ENCODE measurements at places on chromosomes 7 and 10. TPM values are rescaled to one million over a fixed set of nuclear protein-coding genes. Genes with fewer than 3 reads are reported as not detected.
A peak's percentile ranks its signal among the peaks of the same experiment; 100 is the strongest.

- no peak for DNase-seq
Observed at GRCh38 chr10:36007369-36007768, 365.3 kb upstream of the FZD8 start.

DNA sequence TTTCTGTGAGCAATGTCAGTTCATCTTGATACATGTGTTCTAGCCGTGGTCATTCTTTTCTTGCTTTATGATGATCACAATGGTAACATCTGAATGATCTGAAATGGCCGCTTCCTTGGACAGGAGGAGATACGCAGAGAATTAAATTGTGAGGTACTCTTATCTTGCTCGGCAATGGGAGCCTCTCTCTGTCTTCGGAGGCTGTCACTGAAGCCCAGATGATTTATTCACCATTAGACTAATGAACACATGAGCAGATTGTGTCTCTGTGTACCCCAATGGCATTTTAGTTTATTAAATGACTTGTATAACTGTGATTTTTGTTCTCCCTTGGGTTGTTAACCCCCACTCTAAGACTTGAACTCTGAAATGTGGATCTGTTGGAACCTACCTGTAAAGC is 38.6 kb downstream of the RBM33 start:
- no peak for DNase-seq

DNA sequence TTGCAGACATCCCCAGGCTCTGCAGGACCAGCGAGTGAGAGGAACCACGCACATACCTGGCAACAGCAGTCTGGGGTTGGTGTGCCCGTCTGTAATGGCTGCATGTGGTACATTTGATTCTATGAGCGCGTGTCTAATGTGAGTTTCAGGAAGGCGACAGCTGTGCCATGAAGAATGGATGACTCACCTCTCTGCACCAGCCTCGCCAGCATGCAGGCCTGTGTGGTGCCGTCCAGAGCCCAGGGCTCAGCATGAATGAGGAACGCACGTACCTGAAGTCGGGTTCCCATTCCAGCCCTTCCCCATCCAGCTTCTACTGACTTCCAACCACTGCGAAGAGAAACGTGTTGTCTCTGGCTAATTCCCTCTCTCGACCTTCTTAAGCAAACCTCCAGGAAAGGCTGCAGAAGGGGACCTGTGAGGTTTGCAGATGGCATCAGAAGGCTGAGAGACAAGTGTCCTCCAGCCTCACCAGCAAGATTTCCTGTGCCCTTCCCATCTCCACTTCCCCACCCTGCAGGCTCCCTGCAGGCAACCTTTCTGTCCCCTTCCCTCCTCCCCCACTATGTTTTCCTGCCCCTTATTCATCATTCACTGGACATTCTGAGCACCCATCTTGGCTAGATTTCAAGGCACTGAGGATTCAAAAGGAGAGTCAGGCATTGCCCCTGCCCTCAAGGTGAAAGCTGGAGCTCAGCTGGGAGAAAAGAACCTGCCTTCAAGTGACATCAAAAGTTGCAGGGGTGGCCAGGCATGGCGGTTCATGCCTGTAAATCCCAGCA is 54.3 kb downstream of the ASB13 start:
- no peak for DNase-seq

DNA sequence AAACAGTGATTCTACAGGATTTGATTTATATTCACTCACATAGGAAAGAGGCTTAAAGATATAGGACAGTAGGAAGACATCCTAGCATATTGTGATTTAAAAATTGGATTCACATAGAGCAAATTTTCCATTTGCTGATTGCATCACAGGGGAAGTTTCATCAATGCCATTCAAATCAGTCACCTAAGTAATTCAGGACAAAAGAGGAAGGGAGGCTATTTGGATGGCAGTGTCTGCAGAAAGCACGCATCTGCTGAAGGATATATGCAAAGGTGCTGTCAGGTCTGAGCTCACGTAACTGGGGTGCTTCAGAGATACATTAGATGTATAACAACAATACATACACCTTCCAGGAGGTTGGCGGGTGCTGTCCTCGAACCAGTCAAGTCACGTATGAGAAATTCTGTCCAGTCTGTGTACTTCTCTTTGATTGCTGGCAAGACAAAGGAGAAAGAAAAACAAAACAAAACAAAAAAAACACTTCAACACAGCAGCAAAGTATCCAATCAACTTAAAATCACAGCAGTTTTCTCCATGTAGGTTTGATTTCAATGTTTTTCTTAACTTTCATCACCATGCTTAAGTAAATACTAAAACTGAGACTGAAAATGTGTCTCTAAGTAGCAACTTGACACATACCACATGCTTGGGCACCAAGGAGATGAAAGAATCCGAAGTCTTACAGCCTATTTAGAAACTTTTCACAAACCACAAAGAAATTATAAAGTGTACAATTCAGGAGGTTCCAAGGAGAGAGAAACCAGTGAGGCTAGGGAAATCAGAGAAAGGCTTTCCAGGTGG is 125.1 kb downstream of the SFMBT2 start:
- no peak for DNase-seq

Gene OPN1SW
- total RNA-seq, result not detected

Gene PLAC9
- 16.7 TPM for total RNA-seq

DNA sequence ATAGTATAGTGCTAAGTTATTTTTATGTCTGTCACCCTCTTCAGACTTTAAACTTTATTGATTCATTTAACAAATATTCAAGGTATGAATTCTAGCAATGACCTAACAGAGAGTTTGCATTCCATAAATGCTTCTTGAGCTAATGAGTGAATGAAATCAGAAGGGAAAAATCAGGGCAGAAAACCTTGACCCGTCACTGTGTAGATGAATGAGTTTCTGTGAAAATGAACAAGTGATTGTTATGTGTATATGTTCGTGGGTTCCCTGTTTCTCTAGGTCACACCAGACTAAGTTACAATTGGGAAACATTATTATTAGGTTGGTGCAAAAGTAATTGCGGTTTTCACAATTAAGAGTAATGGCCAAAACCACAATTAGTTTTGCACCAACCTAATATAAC is 30.1 kb downstream of the APBB1IP start:
- DNase-seq, result no peak

Gene TUBB8
- total RNA-seq, result 1.5 TPM

- no peak for DNase-seq
Observed at GRCh38 chr7:133003052-133003910, 78.6 kb downstream of the CHCHD3 start.

Gene PVRIG
- not detected for total RNA-seq

Gene SLC13A1
- total RNA-seq, result not detected

Gene AMPH
- total RNA-seq, result 12.1 TPM

DNA sequence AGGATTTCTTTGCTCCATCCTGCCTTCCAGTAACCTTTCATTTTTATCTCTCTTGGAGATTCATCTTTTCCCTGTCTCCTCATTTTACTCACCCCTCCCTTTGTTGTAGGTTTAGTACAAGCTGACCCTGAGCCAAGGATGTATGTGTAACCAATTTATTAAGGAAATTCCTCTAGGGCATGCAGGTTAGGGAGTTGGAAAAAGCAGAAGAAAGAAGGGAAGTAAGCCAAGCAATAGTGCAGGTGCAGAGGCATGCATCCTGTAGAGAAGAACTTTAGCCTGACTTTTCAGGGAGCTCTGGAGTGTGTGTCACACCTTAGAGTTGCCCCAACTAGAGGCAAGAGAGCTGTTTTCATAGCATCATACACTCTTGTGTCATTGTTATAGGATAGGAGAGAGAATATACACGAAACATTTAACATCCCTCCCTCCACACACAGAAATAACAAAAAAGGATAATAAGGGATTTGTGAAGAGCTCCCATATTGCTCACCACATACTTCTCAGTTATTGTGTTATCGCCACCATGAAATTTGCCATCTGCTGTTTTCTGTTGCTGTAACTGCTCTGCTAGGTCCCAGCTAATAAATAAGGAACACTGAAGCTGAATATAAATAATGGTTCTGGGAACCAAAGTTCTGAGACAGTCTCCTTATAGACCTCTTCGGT is 21.8 kb upstream of the SEMA3C start:
- no peak for DNase-seq

DNA sequence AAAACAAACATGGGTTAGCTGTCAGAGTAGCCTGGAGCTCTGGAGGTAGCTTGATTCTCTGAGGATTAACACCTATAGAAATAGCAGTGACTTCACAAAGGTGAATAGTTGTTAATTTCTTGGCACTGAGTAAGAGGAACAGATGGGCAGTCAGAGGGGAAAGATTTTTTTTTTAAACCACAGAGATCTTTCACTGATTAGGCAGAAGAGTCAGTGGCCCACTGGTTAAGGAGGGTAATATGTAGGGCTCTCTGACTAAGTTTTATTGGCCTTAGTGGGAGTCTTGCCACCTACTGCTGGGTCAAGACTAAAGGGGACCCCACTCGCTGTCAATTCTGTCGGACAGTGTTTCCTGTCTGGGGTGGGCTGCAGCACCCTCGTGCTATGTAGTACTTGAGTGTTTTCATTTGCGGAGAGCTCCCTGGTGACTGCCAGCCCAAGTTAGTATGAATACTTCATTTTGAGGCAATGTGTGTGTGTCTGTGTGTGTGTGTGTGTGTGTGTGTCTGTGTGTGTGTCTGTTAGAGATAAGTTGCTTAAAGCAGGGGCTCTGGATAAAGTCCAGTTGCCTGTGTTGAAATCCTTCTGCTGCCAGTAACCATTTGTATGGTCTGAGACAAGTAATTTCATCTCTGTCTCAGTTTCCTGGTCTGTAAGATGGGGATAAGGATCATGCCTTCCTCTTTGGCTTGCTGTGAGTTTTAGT is 145.2 kb downstream of the ARID5B start:
- DNase-seq, result no peak

GRCh38 chr7:140604760-140605159 is 35.9 kb downstream of the DENND2A start:
- no peak for DNase-seq

GRCh38 chr10:103184615-103185014 is 8.5 kb downstream of the NT5C2 start:
- DNase-seq, result no peak

Gene AFAP1L2
- total RNA-seq, result 6.2 TPM

Gene SEPHS1
- total RNA-seq, result 633 TPM

GRCh38 chr10:113539789-113540188 is 13.1 kb upstream of the HABP2 start:
- DNase-seq, result no peak

DNA sequence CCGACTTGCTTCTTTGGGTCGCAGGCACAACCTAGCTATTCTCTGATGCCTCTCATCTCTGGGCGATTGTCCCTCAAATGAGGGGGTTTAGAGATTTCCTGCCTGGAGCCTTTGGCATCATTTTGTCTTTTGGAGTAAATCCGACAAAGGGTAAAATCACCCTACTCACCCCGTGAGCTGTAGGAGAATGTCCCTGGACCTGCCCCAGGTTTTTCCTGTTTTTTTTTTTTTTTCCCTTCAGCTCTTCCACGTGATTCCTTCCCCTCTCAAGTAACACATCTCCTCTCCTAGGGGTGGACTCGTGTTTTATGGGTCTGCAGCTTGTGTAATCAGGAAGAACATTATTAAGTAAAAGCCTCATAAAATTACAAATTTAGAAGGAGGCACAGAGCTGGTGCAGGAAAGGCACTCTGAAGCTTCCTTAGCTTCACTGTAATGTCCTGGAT is 128.4 kb upstream of the ZNF746 start:
- DNase-seq, result no peak

DNA sequence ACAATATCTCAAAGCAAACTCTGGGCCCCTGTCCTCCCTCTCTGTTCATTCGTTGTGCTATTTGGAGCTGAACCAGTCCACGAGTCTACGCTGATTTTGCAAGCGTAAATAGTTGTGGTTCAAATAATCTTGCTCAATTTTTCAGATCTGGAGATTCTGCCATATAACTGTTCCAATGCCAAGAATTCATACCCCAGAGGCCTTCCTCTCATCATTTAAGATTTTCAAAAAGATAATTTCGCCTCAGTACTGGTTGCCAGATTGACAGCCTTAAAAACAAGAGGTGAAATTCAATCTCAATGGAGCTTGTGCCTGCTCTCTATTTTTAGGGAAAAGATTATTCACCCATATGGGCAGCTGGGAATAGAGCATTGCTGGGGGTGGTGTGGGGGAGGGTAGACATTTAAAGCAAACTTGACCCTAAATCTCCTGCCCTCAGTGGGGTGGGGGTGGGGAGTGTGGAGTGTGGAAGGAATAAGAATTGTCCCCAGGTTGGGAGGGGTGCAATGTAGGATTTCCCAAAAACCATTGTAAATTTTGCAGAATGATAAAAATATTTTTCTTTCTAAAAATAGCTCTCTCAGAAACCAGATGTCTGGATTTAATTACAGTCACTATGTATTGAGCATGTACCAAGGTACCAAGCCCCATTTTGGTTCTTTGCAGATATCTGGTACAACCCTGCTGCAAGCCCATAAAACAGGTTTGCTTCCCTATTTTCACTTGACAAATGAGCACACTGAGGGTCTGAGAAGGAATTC is 104.7 kb upstream of the EEPD1 start:
- no peak for DNase-seq

GRCh38 chr7:159048656-159049055 is 96.0 kb downstream of the VIPR2 start:
- peak; percentile 19 for DNase-seq

DNA sequence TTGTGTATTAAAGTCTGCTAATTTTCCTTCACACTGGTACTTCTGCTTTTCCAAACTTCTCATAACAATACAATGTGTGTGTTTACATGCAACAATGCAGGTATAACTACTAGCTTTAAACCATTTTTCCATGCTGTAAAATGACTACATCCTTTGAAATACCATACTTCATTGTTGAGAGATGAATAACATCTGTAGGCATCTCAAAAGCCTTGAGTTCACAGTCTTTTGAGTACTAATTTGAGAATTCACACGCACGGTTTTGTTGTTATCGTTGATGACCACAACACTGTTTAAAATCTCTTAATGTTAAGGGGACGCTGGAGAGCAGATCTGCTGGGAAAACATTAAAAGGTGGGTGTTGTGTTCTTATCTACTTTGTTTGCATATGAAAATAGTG is 37.4 kb downstream of the SEMA3A start:
- DNase-seq, result no peak

DNA sequence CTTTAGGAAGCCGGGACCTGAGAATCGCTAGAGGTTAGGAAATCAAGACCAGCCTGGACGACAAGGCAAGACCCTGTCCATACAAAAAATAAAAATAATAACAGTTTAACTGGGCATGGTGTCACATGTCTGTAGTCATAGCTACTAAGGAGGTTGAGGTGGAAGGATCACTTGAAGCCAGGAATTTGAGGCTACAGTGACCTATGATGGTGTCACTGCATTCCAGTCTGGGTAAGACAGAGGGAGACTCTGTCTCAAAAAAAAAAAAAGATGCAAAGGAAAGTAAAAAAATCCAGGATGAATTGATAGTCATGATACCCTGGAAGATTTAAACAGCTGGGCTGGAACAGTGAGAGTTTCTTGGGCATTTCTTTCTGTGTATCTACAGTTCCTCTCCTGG is 463.2 kb downstream of the GALNT17 start:
- DNase-seq, result no peak

Gene ACTL6B
- total RNA-seq, result 2.1 TPM

- no peak for DNase-seq
Observed at GRCh38 chr10:60338002-60338564, 51.6 kb downstream of the ANK3 start.

Gene MMP21
- not detected for total RNA-seq

Gene FRMD4A
- 37.2 TPM for total RNA-seq
